Fibroblast of pulmonary artery (primary cell): ENCODE measurements at places on chromosomes 1 and 21.

GRCh38 chr21:31110430-31110829 is 72.2 kb upstream of the KRTAP19-8 start:
- DNase-seq: no peak

DNA sequence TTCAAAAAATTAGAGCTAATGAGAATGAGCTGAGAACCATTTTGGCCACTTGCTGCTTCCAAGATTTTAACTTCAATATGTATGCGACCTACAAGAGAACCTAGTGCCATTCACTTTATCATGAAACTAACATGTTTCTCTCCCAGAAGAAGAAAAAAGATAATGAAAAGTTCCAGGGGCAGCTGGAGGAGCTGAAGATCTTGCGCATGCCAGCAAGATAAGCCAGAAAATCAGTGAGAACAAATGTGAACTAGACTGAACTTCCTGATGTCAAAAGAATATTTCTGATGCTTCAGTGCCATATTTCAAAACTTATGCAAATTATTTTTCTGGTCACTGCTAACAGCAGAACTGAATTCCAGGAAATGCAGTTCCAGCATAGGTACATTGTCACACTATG is 1265.1 kb downstream of the BRINP3 start:
- peak; percentile 26 for DNase-seq

DNA sequence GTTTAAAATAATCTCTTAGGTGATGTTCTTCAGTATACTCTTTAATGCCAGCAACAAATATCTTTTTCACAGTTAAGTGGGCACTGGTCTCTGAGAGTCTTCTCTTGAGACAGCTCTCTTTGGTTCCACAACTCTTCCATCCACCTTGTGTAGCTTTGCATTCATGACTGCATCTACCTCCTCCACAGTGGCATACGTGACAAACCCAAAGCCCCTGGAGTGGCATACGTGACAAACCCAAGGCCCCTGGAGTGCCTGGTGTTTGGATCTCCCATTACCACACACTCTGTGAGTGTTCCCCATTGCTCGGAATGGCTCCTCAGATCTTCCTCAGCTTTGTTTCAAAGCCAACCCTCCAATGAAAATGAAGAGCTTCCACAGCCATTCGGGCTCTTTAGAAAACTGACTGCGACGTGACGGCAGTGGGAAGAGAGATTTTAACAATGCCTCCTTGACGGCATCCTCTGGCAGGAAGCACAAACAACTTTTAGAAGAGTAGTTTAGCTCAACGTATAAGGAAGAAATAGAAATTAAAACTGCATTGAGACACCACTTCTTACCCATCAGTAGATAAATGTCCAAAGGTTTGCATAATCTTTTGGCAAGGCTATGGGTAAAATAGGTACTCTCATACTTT is 45.8 kb downstream of the SLC30A7 start:
- no peak for DNase-seq

- no peak for DNase-seq
Measured at GRCh38 chr1:223525957-223526356, 132.7 kb downstream of the CCDC185 start.

DNA sequence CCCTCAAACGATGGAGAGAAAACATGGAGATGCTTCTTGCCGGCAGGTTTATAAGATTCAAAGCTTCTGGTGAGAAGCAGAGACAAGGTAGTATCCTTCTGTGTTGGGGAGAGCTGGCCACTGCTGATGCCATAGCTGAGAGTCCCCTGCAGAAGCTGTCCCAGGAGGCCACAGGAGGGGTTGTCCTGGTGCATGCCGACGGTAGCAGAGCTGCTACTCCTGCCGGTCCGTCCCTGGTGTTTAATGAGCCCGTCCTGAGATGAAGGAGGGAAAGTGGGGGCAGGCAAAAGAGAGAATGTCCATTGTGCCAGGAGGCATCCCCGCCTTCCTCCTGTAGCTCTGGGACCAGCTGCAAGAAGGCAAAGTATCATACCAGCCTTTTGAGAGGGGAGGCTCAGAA is 10.4 kb upstream of the C2CD2 start:
- DNase-seq: no peak

DNA sequence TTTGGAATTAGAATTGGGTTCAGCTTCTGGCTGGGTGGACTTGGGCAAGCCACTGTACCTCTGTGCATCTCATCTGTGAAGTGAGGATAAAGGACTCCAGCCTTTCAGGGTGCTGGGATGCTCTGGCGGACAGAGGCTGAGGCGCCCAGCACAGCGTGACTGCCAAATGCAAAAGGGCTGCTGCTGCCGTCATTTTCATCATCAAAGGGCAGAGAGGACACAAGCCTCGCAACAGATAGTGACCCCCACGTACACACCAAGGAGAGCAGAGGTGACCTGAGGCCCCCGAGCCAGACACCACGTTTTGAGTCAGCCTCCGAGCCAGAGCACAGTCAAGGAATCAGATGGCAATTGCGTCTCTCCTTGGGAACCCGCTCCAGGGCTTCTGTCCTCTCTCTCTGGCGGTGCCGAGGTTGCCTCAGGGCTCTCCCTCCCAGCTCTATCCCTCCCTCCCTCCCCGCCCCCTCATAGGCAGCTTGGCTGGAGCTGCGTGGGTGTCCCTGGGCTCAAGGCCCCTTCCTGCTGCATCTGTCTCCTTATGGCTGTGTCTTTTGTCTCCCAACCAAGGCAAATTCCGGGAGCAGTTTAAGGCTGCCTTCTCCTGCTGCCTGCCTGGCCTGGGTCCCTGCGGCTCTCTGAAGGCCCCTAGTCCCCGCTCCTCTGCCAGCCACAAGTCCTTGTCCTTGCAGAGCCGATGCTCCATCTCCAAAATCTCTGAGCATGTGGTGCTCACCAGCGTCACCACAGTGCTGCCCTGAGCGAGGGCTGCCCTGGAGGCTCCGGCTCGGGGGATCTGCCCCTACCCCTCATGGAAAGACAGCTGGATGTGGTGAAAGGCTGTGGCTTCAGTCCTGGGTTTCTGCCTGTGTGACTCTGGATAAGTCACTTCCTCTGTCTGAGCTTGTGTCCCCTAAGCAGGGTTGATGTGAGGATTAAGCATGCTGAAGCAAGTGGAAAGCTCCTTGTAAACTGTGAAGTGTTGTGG is 9.0 kb downstream of the HCRTR1 start:
- DNase-seq: peak; percentile 37

DNA sequence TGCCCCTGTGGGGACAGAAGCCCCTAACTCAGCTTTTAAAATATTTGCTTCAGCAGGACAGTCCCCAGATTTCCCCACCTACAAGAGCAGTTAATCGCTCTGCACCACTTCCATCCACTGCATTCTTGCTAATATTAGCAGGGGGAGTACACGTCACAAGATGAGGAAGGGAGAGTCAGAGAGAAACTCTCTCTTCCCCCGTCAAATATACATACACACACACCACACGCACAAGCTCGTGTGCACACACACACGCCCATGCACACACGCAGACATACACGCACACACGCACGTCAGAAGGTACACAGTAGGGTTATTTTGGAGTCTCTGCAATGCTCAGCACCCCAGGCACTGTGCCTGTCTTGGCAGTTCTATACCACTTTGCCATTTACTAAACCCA is 2.1 kb downstream of the CLCA1 start:
- DNase-seq: no peak

- DNase-seq: no peak
Measured at GRCh38 chr1:76018045-76018444, 56.5 kb upstream of the ST6GALNAC3 start.

- DNase-seq: peak; percentile 60
Measured at GRCh38 chr1:37764414-37764825, 500 bp downstream of the EPHA10 start.

DNA sequence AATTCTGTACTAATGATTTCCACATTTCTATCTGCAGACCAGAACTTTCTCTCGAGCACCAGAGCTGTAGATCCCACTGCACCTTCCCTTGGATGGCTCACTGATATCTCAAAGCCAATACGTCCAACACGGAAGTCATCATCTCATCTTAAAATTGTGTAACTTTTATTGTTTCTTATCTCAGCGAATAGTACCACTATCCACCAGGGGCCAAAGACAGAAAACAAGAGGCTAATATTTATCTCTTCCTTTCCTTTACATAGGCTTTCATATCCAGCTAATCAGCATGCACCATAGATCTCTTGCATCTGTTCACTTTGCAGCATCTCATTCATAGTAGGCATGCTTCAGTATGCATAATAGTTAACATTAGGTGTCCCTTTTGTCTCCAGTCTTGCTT is 303.6 kb downstream of the PTPRC start:
- DNase-seq: no peak

DNA sequence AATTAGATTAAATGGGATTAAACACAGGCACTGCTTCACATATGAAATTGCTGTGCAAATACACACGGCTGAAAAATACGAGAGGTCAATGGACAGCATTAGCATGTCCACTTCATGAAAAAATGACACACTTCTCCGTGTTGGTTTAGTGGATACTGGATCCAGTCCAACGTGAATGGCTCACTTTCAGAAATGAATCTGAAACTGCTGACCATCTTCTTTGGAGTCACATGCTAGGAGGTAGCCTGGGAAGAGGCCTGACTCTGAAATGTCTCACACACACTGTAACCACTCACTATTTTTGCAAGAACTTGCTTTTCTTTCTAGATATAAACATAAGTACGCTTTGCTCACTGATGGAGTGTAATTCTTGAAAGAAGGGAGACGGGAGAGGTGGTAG is 127.3 kb downstream of the HLCS start:
- DNase-seq: no peak

DNA sequence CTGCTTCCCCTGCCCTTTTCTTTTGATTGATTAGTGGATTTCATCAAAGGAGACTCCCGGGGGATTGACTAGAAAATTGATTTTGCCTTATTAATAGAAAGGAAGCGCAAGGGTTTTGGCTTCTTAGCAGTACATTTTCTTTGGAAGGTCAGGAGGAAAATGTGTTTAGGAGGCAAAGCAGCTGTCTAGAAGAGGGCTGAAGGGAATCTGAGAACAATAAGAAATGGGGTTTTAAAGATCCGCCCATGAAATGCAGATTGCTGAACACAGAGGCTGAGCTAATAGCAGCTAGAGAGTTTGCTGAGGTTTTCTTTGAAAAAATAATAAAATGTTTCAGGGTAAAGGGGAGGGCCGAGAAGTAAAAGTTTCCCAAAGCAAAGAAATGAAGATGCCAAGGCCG is 4.9 kb downstream of the SERTAD4 start:
- peak; percentile 31 for DNase-seq

- no peak for DNase-seq
Measured at GRCh38 chr1:228161362-228161761, 4.2 kb upstream of the IBA57 start.

DNA sequence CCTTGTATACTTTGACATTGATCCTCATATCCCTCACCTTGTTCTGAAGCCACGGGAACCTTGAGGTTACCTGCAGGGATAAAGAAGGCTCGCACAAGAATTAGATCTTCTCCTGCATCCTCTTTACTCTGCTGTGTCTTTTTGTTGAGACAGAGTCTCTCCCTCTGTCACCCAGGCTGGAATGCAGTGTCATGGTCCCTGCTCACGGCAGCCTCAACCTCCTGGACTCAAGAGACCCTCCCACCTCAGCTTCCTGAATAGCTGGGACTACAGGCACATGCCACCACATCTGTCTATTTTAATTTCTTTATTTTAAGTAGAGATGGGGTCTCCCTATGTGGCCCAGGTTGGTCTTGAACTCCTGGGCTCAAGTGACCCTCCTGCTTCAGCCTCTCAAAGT is 134.7 kb downstream of the PTPRC start:
- DNase-seq: no peak

GRCh38 chr1:172442404-172442803 is 1.5 kb downstream of the PIGC start:
- peak; percentile 24 for DNase-seq

DNA sequence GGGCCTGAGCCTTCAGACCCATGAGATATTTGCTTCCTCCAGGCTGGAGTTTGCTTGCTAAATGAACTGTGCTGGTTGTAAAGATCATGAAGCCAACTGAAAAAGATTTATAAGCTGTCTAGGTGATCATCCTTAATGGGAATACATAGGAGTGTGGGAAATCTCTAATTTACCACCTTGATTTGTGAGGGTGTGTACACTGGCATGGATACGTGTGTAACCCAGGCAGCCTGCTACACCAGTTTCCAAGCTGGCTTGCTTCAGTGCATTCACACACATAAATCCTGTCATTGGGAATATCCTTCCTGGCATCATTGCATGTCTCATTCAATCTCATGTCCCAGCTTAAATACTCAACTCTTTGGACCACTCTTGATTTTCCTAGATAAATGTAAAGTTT is 57.6 kb upstream of the GNG12 start:
- DNase-seq: no peak

GRCh38 chr1:33335020-33335419 is 14.1 kb upstream of the A3GALT2 start:
- DNase-seq: no peak

DNA sequence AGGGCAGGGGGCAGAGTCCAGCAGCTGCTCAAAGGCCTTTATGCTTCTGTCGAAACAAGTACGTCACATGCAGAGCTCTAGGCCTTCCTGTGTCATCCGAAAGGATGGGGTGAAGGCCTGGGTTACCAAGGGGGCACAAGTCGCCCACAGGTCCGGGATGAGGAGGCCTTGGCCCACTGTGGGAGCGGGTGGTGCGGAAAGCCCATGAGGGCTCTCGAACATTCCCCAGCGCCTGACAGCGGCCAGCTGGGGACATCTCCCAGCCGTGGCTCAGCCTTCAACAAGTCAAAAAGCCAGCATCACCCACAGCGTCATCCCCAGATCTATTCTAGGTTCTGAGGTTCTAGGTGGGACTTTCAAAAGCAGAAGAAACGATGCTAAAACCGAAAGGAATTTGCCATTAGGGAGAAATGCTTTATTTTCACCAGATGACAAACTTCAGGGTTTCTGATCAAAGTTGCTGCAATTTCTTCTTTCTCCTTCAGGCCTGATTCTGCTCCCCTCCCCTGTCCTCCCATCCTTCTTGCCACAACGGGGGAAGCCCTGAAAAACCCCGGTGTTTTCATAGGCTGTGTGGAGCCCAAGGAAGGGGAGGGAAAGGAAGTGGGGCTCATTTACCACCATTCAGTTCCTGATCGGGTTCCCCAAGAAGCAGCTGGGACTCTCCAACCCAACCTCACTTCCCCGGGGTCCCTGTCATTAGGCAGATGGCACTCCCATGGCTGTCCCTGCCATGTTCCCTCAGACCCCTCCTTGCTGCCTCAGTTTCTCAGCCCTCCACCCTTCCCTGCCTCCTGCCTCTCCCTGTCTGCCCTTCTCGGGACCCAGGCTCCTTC is 17.6 kb downstream of the GPR137B start:
- DNase-seq: no peak

DNA sequence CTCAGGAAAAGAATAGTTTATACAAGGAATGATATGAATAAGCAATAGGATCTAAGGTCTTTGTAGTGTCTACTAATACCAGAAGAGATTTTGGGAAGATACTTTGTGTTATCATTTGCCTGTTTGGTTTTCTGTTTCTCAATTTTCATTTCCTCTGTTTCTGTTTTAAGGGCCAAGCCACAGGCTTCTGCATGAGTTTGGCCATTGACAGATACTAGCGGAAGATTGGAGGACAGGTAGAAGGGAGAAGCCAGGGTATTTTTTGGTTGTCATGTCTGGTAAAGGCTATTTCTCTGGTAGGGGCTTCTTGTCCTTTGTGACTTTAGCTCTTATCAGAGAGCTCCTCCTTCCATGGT is 51.4 kb downstream of the HS2ST1 start:
- DNase-seq: no peak

DNA sequence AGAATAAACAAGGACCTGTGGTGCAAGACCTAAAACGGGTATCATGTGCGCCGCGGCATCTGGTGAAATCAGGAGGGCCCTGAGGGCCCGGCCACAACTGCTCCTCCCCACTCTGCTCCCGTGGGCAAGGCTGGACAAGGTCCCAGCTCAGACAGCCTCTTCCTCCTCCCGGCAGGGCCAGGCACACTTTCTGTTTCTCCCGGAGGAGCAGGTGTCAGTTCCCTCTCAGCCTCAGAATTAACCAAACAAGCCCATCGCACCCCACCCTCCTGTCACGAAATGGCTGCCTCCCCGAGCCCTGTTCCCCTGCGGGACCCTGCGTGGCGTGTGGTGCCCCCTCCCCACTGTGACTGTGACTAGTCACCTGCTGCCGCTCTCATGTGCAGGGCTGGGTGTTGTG is 15.2 kb downstream of the PTTG1IP start:
- no peak for DNase-seq
